NCI-H2029 treated with DMSO at 0.1 percent for 48 hours (cell line): ENCODE measurements at places on chromosomes 4 and X.

DNA sequence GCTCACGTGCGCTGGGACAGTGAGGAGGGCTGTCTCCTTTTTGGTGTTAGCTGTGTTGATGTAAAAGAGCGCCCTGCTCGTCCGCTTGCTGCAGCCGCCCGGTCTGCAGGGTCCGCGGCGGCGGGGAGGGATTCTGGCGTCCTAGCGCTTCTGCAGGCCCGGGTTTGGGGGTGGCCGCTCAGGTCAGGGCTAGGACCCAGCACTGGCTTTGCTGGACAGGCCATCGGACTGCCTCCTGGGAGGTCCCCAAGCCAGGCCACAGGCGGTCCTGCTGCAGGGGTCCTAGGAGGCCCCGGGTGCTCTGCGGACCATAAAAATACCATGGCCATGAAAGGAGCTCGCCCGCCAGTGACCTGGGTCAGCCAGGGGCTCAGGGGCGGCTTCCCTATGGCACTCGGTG lies 308.7 kb downstream of the DCTD start:
- DNase-seq, result no peak

- no peak for DNase-seq
Observed at GRCh38 chr4:185304944-185305690, 90.6 kb downstream of the LRP2BP start.

DNA sequence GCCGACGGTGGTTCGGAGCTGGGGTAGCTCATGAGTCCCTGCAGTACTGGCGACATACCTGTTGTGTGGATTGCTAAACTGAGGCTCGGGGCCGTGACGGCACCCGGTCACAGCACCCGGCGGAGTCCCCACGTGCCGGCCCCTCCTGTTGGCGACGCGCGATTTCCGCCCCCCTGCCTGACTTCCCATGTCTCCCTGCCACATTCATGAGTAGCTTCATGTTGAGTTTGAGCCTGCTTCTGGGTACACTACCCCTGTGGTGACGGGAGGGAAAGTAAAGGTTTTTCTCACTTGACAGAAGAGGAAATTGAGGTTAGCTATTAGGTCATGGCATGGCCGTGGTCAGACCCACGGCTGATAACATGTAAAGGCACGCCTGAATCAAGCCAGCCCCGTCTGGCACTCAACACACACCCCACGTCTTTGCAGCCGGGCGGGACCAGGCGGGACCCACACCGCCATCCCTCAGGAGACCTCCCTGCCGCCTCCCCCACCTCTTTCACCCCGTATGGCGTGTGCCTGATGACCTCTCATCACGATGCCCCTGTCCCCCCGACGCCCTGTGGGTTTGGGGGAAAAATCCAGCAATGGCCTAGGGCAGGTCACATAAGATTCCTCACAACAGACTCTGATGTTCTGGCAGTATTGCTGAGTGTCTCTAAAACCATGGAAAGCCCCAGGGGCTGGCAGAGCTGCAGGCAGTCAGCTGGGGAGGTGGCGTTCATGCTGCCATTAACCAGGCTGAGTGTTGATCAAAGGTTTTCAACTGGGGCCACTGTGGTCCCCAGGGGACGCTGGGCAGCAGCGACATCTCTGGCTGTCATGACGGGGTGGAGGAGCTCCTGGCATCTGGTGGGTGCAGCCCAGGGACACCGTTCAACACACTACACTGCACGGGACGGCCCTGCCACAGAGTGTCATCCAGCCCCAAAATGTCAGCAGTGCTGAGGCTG lies 29.2 kb downstream of the P2RY8 start:
- no peak for DNase-seq

- DNase-seq, result no peak
Observed at GRCh38 chr4:153155686-153156085, 48.6 kb upstream of the TRIM2 start.

GRCh38 chr4:149141391-149141790 lies 674.3 kb downstream of the IQCM start:
- no peak for DNase-seq

GRCh38 chrX:67289055-67289499 lies 254.7 kb upstream of the AR start:
- no peak for DNase-seq
